ENCODE measurements at places on chromosomes 2 and 18.

DNA sequence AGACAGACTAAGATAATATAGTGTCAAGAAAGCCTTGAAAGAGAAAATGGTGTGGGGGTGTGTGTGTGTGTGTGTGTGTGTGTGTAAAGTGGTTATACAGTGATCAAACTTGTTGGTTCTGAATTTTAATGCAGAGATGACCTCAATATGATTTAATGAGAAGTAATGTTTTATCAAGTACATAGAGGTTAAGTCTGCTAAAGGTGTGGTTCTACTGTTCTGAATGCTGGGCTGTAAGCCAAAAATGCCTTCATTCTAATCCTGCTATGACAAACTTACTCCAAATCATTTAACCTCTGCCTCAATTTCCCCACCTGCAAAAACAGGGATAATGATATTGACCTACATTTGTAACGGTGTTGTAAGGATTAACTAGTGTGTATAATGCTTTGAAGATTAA is 87.9 kb downstream of the WDPCP start:
- no peak for DNase-seq

- no peak for DNase-seq
These were observed 86.5 kb downstream of the LRP2 start for GRCh38 chr2:169275696-169276444.

DNA sequence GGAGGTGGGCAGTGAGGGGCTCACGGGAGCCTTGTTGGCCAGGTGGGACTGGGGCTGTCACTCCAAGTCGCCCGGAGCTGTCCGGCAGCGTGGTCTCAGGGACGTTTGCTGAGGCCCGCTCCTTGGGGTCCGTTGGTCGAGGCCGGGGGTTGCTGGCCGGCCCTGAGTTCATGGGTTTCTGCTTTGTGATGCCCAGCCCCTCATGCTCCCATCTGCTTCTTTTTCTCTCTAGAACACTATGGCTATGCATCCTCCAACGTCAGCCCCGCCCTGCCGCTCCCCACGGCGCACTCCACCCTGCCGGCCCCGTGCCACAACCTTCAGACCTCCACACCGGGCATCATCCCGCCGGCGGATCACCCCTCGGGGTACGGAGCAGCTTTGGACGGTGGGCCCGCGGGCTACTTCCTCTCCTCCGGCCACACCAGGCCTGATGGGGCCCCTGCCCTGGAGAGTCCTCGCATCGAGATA is 14.5 kb downstream of the NFATC1 start:
- DNase-seq: no peak

GRCh38 chr2:26346454-26347053 is at the start of gene ADGRF3:
ADGRF3 (minus strand) TSS chr2:26346789; CDS start chr2:26346234, 555 bp downstream.
- DNase-seq: peak; percentile 78

GRCh38 chr2:107743274-107743673 is 83.4 kb upstream of the RGPD4 start:
- no peak for DNase-seq

DNA sequence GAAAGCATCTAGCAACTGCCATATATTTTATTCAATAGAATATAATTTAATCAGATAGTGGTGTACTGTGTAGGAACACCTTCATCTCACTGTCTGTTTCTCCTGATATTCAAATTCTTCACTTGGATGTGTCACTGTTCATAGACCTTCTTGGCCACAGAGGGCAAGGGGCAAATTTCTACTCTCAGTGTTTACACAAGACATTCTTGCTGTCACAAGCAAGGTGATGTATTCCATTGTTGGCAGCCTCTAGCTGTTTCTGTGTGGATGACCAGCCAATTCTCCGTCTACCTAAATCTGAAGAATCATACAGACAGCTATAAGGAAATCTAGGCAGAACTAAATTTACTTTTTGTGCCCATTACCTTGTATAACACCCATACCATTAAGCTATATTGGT is 948.3 kb downstream of the CNTNAP5 start:
- no peak for DNase-seq

DNA sequence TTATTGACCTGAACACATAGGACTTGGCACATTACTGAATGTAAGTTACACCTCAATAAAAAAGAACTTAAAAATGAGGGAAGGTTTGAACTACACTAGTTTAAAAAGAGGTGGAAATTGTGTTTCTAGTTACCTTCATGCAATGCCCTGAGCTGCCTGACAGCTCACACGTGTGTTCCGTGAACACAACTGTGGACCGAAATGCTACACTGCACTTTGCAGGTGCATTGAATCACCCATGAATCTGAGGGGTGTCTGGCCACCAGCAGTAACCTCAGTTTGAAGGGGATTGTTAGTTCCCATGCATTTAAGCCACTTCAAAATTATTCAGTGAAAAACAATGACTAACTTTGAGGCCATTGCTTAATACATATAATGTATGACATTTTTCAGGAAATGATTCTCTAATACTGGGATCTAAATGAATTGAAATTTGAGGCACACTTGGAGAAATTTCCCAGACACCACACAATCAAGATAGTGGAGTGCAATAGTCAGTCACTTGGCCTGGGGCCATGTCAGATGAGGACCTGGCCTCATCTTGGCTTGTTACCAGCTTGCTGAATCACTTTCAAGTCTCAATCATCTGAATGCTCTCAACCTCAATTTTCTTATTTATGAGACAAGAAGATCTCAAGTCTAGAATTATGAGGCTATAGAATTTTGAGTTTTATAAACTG is 59.3 kb downstream of the MYL12B start:
- peak; percentile 16 for DNase-seq

DNA sequence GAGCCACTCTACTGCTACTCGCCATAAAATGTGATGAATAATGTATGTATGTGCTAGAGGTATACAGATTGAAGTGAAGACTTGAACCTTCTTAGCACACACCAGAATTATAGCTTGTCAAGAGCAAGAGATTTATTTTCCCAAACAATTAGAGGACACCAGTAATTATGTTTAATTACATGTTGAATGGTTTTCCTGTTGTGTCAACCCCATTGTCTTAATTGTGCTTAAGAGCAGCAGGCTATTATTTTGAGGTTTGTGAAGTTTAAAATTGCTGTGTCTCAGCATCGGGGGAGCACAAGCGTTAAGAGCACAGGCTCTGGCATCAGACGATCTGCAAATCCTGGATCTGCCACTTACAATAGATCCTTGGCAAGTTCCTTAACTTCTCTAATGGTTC is 29.0 kb downstream of the KIF5C start:
- DNase-seq: no peak

- DNase-seq: peak; percentile 62
These were observed 219.4 kb downstream of the MREG start for GRCh38 chr2:215793747-215794595.

DNA sequence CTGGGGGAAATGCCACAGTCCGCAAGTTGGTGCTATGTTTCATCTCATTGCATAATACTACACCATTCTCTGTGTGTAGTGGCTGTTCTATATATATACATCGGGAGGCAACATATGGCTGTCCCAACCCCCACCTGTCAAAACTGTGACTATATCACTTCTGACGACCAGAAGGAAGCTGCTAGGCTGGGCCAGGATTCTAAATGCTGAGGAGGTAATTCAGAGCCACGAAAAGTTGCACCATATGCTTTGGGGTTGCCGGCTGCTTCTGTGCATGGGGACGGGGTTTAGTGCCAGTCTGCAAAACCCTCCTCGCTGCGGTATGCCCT is 117.3 kb downstream of the MSH2 start:
- DNase-seq: no peak

GRCh38 chr2:51247252-51247805 is 215.4 kb upstream of the NRXN1 start:
- DNase-seq: no peak

GRCh38 chr2:150485114-150485870 is 2.2 kb downstream of the RND3 start:
- DNase-seq: peak; percentile 71

GRCh38 chr2:234288974-234289455 is 207.9 kb downstream of the ARL4C start:
- DNase-seq: peak; percentile 59

- peak; percentile 58 for DNase-seq
These were observed 141.9 kb upstream of the CTAGE1 start for GRCh38 chr18:22559414-22560274.
